Common myeloid progenitor, CD34-positive (primary cell): ENCODE measurements at places on chromosomes 1 and 21.
A peak's percentile ranks its signal among the peaks of the same experiment; 100 is the strongest.

DNA sequence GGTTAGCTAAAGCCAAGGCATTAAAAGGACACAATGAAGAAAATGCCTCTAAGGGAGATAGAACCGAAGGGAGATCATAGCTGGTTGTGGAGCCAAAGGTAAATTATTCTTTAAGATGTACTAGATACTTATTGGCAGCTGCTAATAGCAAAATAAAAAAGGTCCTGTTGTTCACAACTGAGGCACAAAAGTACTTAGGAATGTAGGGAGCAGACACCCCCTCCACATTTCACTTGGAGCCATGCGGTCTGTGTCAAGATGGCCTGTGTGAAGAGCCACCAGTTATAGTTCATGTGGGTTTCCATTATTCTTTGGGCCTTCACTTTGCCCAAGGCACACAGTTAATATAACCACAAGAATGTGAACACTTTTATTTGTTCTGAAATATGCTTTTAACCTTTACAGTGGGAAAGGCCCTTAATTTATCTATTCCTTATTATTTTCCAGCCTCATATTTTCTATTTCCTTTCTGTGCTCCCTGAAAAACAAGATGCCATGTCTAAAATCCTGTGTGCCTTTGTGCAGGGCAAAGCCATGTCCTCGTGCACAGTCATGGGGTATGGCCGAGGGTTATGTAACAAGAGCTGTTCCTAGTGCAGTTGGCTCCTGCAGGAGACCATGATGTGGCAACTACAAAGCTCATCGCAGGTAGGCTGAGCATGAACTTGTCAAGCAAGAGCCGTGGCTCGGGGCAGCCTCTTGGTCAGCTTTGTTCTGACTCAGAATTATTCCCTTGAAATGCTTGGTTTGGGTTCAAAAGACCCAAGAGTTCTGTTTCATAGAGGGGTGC, 16.2 kb upstream of the WDR26 start:
- H3K4me1 ChIP-seq = no peaks in the 10 kb centered on the region
- DNase-seq = no peak
- H3K4me3 ChIP-seq = no peak overlapping the region
- H3K36me3 ChIP-seq = peaks cover 6% of the 10 kb centered on the region
- no peak overlapping the region for H3K27ac ChIP-seq
- no peaks in the 10 kb centered on the region for H3K27me3 ChIP-seq

- no peak for DNase-seq
- H3K4me1 ChIP-seq = no peaks in the 10 kb centered on the region
- H3K4me3 ChIP-seq = no peak overlapping the region
- H3K27ac ChIP-seq = no peak overlapping the region
Observed at GRCh38 chr1:169184812-169185211, 78.3 kb downstream of the ATP1B1 start.

GRCh38 chr1:86239894-86240293, 83.3 kb upstream of the COL24A1 start:
- no peaks in the 10 kb centered on the region for H3K27me3 ChIP-seq

GRCh38 chr21:39366563-39366962, 17.7 kb upstream of the HMGN1 start:
- no peaks in the 10 kb centered on the region for H3K27me3 ChIP-seq
- H3K4me1 ChIP-seq = peaks cover 26% of the 10 kb centered on the region
- H3K4me3 ChIP-seq = no peak overlapping the region
- DNase-seq = no peak
- H3K36me3 ChIP-seq = no peaks in the 10 kb centered on the region

GRCh38 chr1:207977876-207978275, 67.0 kb upstream of the CD34 start:
- no peak overlapping the region for H3K4me3 ChIP-seq
- peaks cover 2% of the 10 kb centered on the region for H3K4me1 ChIP-seq
- no peak for DNase-seq
- H3K27me3 ChIP-seq = no peaks in the 10 kb centered on the region
- H3K36me3 ChIP-seq = no peaks in the 10 kb centered on the region
- no peak overlapping the region for H3K27ac ChIP-seq

DNA sequence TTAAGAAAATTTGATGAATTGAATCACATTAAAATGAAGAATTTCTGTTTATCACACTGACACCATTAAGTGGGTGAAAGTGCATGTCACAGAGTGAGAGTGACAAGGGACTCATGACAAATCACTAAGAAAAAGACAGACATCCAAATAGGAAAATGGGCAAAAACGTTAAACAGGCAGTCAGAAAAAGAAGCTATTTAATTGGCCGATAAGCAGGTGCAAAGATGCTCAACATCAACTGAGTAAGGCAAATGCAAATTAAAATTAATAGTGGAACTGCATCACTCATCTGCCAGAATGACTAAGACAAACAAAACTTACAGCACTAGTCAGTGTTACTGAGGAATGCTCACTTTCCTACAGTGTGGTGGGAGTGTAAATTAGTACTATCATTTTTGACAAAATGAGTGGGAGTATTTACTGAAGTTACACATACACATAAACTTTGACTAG, 39.2 kb upstream of the RUNX1 start:
- no peaks in the 10 kb centered on the region for H3K27me3 ChIP-seq
- no peaks in the 10 kb centered on the region for H3K4me1 ChIP-seq
- no peak overlapping the region for H3K27ac ChIP-seq
- H3K36me3 ChIP-seq = no peaks in the 10 kb centered on the region
- DNase-seq = no peak

DNA sequence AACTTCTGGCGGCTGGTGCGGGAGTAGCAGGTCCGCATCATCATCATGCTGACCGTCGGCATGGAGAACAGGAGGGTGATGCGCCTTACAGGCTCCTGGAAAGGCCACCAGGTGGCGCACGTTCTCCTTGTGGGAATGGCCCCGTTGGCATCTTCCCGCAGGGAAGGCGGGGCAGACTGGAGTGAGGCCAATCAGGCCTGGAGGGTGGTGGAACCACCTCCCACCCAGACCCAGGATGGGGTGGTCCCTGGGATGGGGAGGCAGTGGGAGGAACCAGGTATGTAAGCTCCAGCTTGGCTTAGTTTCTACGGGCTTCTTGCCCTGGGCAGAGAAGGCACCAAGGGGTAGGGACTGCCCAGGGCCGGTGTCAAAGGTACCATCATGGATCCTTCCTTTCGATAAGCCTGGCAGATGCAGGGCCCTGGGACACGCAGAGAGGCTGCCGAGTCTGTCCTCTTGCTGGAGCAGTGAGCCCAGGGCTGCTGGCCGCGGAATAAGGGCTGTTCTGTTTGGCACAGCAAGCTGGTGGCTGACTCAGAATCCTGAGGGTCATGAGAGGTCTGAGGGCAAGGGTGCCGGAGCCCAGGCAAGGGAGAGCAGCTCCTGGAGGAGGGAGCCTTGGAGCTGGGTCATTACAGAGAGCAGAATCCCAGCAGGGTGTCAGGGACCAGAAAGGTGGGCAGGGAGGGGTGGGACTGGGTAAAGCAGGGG, 8.7 kb upstream of the LGR6 start:
- H3K4me1 ChIP-seq = peaks cover 3% of the 10 kb centered on the region
- H3K27ac ChIP-seq = no peak overlapping the region
- no peaks in the 10 kb centered on the region for H3K27me3 ChIP-seq
- peak; percentile 87 for DNase-seq

DNA sequence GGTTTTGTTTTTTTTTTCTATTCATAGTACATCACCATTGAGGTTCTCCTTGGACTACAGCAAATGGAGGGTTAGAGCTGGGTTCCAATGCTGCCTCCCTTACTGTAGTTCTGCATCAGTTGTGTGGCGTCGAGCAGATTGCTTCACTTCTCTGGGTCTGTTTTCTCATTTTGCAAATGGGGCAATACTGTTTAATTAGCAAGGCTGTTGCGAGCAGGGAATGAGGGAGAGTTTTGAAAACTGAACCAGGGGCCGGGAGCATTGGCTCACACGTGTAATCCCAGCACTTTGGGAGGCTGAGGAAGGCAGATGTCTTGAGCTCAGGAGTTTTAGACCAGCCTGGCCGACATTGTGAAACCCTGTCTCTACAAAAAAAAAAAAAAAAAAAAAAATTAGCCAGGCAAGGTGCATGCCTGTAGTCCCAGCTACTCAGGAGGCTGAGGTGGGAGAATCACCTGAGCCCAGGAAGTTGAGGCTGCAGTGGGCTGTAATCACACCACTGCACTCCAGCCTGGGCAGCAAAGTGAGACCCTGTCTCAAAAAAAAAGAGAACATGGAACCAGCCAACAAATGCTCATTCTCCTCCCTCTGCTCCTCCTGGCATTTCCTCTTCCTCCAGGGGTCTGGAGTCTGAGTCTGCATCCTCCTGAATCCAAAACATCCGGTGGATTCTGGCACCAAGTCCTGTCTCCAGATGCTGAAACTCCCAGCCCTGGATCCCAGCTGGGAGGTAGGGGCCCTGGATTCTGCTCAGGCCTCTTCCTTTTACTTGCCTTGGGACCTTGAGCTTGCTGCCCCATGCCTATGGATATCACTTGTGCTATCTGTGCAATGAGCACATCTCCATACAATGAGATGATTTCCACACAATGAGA, 3.7 kb upstream of the PLOD1 start:
- H3K4me1 ChIP-seq = peaks cover 32% of the 10 kb centered on the region
- H3K27ac ChIP-seq = no peak overlapping the region
- no peak for DNase-seq

DNA sequence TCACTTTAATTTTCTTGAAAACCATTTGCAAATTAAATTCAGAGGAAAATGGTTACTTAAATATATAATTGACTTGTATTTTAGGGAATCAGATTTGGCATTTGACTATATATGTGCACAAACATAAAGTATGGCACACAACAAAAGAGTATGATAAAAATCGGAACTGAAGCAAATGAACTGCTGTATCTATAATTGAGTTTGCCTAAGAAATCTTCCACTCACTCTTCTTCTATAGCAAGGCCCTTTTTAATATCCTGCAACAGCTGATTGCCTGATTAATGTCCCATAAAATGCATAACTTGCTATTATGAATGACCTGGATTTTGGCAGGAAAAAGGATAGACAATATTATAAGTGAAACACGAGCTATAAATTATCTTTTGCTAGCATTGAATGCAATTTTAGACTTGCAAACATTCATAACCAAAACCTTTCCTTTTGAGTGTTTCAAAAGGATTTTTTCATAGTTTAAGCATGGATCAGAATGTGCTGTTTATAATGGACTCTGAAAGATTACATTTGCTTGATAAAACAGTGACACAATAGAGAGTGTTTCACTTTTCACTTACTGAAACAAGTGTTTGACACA, 2204.3 kb downstream of the MRPL39 start:
- no peak for DNase-seq
- no peaks in the 10 kb centered on the region for H3K36me3 ChIP-seq
- no peaks in the 10 kb centered on the region for H3K27me3 ChIP-seq
- H3K4me3 ChIP-seq = no peak overlapping the region
- H3K4me1 ChIP-seq = no peaks in the 10 kb centered on the region

- DNase-seq = no peak
- no peaks in the 10 kb centered on the region for H3K4me1 ChIP-seq
- no peaks in the 10 kb centered on the region for H3K36me3 ChIP-seq
- peaks cover 74% of the 10 kb centered on the region for H3K27me3 ChIP-seq
- H3K27ac ChIP-seq = no peak overlapping the region
Observed at GRCh38 chr1:156412653-156413321, 43.8 kb downstream of the RHBG start.

- peak overlapping the region; percentile 72 for H3K4me3 ChIP-seq
- no peak for DNase-seq
- H3K27ac ChIP-seq = peak overlapping the region; percentile 92
- H3K4me1 ChIP-seq = peaks cover 13% of the 10 kb centered on the region
- H3K27me3 ChIP-seq = no peaks in the 10 kb centered on the region
Observed at GRCh38 chr1:52032124-52032784, 1.4 kb downstream of the KTI12 start.

DNA sequence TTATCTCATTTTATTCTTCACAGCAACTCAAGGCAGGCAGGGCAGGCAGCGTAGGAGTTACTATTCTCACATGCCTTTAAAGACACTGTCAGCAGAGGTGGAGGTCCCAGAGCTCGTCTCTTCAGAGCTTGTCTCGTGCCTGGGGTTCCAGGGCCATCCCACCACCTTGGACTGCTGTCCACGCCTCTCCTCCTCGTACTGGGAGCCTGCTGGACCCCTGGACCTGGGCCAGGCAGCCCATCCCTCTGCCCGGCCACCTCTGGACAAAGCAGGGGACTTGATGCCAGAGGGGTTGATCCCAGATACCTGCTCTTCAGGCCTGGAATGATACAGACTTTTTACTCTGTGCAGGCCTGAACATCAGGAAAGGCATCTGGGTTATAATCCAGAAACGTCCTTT, 546.8 kb downstream of the KIF26B start:
- no peaks in the 10 kb centered on the region for H3K36me3 ChIP-seq
- no peaks in the 10 kb centered on the region for H3K27me3 ChIP-seq
- DNase-seq = no peak
- H3K4me3 ChIP-seq = no peak overlapping the region
- no peak overlapping the region for H3K27ac ChIP-seq
- no peaks in the 10 kb centered on the region for H3K4me1 ChIP-seq

GRCh38 chr1:244075247-244075722, 24.2 kb downstream of the ZBTB18 start:
- no peaks in the 10 kb centered on the region for H3K36me3 ChIP-seq
- H3K27ac ChIP-seq = no peak overlapping the region

- H3K27ac ChIP-seq = no peak overlapping the region
- no peaks in the 10 kb centered on the region for H3K4me1 ChIP-seq
- H3K27me3 ChIP-seq = no peaks in the 10 kb centered on the region
- H3K4me3 ChIP-seq = no peak overlapping the region
- H3K36me3 ChIP-seq = no peaks in the 10 kb centered on the region
Observed at GRCh38 chr1:226436855-226437491, 29.1 kb upstream of the PARP1 start.

GRCh38 chr1:145992502-145992936, 3.9 kb downstream of the TXNIP start:
- H3K4me1 ChIP-seq = peaks cover 40% of the 10 kb centered on the region
- peak overlapping the region; percentile 95 for H3K4me3 ChIP-seq
- peaks cover 8% of the 10 kb centered on the region for H3K36me3 ChIP-seq
- H3K27ac ChIP-seq = peak overlapping the region; percentile 93
- no peak for DNase-seq

- H3K27ac ChIP-seq = no peak overlapping the region
- no peak for DNase-seq
- no peaks in the 10 kb centered on the region for H3K36me3 ChIP-seq
- no peaks in the 10 kb centered on the region for H3K27me3 ChIP-seq
- H3K4me1 ChIP-seq = no peaks in the 10 kb centered on the region
- H3K4me3 ChIP-seq = no peak overlapping the region
Observed at GRCh38 chr1:47646676-47647075, 208.8 kb downstream of the FOXD2 start.

DNA sequence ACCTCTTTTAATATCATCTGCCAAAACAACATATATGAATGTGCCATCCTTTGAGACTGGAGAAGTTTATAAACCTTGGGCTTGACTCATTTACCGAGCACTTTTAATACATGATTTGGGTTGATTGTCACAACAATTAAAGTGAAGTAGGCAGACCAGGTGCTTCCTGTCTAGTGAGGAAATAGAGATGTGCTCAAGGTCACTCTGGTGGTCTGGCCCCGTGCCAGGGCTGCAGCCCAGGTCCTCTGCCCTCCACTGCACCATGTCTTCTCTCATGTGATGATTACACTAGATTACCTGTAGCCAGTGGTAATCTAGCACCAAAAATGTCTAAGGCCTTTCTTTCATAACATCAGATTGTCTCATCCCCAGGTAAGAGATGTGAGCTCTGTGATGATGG, 61.8 kb upstream of the LAMC2 start:
- H3K27me3 ChIP-seq = no peaks in the 10 kb centered on the region
- peaks cover 8% of the 10 kb centered on the region for H3K36me3 ChIP-seq
- no peak overlapping the region for H3K27ac ChIP-seq
- peaks cover 3% of the 10 kb centered on the region for H3K4me1 ChIP-seq
- no peak overlapping the region for H3K4me3 ChIP-seq
